ENCODE measurements at places on chromosomes 7 and 10. TPM values are rescaled to one million over a fixed set of nuclear protein-coding genes. Genes with fewer than 3 reads are reported as not detected.

GRCh38 chr7:157009170-157009777, 1.2 kb downstream of the MNX1 start:
- no peak for DNase-seq

GRCh38 chr10:14773551-14774213, 1.0 kb downstream of the FAM107B start:
- no peak for DNase-seq

ANKRD2 gene
- total RNA-seq: 0.35 TPM

GRCh38 chr10:5402798-5403197, 1.8 kb downstream of the TUBAL3 start:
- no peak for DNase-seq

GRCh38 chr10:68559841-68560185, 324 bp upstream of the TET1 start:
- DNase-seq: no peak

CDC14C gene
- not detected for total RNA-seq
